ENCODE measurements at places on chromosomes 7 and 10.

- no peak for DNase-seq
Observed at GRCh38 chr10:70234668-70235447, 1.6 kb upstream of the PPA1 start.

DNA sequence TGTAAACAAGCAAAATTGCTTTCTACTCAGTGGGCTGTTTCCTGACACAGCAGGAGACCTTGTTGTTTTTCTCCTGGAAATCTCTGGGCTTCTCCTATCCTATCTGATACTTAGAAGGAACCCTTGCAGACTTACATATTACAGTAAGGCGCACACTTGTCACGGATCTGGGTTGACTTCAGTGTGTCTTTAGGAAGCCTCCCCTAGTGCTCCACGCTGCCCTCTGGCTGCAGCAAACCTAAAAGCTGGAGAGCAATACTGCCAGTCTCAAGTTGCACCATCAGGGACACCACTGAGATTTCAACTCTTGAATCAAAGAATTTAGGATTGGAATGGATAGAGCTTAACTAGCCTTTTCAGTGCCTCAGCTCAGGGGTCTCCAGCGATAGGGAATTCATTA, 495.3 kb downstream of the LRMDA start:
- DNase-seq = no peak

DNA sequence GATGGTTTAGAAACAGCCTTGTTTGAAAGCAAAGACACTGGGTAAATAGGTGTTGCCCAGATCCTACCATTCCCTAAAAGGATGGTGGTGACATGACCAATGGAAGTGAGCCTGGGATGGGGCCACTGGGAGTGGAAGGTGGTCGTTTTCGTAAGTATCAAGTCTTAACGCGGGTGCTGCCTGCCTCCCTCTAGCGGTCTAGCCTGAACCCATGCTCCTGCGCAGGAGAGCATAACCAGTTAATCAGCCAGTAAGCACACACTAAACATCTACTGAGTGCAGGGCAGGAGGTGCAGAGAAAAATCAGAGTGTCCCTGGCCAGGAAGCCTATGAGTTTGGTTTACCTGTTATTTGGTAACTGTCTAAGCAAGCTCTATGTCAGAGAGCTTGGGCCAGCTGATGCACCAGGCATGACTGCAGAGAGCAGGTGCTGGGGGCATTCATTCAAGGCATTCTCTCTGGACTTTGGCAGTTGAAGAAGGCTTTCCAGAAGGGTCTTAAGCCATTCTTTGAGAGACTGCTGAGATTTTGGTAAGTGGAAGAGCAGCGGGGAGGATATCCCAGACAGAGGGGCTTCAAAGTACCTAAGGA, 930 bp downstream of the GARIN1A start:
- no peak for DNase-seq

DNA sequence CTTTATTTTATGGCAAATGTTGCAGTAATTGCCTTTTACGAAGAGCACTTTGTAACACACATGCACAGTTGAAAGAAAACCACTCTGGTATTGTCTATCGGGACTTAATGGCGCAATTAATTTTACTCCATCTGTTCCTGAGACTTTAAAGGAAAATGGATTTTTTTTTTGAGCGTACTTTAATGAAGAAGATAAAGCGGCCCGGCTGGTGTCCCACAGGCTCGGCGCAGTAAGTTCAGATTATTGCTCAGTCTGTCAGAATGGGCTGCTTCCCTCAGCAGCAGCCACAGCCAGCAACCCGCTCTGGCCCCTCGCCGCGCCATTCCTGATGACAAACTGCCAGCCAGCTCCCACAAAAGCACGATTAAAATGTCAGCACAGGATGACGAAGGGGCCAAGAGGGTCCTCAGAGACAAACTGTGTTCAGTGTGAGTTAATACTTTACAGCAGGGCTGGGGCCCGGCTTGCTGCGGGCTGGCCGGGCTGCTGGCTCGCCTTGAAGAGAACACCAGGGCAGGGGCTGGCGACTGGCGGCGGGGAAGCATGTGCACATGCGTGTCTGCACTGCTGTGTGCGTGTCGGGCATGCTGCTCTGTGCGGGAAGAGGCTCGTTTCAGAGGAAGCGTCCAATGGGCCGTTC, 501.0 kb upstream of the GALNT17 start:
- no peak for DNase-seq

GRCh38 chr7:123750389-123751230, 1.8 kb upstream of the WASL start:
- DNase-seq = no peak

DNA sequence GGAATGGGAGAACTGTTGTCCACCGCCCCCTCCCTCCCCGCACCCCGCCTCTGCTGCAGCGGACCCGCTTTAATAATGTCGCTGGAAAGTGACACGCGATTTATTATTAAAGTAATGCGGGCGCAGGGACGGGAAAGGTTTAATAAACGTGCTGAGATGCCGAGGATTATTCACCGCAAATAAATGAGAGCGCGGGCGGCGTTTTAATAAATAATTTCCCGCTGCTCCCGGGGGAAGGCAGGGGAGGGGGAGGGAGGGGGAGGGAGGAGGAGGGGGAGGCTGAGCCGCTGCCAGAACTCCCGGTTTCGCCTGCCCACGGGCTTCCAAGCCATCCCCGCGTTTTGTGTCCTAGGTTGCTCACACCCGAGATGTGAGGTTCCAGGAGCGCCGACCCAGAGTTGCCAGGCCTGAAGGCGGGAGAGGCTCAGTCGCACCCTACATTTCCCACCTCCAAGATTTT, 5.1 kb downstream of the KAZALD1 start:
- DNase-seq = no peak

GRCh38 chr10:131245475-131246059, 66.0 kb downstream of the TCERG1L start:
- no peak for DNase-seq

GRCh38 chr10:31131251-31131650, 99.6 kb upstream of the ZNF438 start:
- DNase-seq = no peak

- no peak for DNase-seq
Observed at GRCh38 chr10:23281044-23281433, 63.6 kb downstream of the C10orf67 start.

DNA sequence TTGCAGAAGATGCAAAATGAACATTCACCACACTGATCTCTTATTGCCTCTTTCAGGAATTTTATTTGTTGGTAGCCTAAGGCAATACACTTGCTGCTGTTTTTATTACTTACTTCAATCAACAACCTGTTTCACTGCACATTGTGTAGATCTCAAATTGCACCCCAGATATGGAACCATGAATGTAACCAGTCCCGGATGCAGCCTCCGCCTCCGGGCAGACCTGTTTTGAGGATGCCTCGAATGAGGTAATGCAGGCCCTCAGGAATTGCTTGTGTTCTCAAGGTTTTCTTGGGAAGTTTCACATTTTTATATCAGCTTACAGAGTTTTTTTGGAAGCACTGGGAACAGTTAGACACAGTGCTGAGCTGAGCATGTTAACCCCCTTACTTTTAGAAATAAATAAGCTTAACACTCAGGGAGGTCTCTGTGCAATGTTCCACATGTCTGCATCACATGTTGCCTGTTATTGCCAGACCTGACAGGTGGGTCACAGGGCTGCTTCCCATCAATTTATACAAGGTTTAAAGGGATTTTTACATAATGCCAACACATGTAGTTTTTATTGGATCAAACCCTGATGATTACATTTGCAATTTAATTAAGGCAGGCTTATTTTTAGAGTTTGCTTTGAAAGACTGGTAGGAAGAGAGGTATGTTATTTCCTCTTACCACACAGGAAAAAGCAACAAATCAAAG, 193.1 kb upstream of the POM121L12 start:
- no peak for DNase-seq

GRCh38 chr10:103040418-103040817, 122.3 kb downstream of the CNNM2 start:
- no peak for DNase-seq

- DNase-seq = peak; percentile 78
Observed at GRCh38 chr10:43595739-43596298, 10.4 kb upstream of the ZNF485 start.

DNA sequence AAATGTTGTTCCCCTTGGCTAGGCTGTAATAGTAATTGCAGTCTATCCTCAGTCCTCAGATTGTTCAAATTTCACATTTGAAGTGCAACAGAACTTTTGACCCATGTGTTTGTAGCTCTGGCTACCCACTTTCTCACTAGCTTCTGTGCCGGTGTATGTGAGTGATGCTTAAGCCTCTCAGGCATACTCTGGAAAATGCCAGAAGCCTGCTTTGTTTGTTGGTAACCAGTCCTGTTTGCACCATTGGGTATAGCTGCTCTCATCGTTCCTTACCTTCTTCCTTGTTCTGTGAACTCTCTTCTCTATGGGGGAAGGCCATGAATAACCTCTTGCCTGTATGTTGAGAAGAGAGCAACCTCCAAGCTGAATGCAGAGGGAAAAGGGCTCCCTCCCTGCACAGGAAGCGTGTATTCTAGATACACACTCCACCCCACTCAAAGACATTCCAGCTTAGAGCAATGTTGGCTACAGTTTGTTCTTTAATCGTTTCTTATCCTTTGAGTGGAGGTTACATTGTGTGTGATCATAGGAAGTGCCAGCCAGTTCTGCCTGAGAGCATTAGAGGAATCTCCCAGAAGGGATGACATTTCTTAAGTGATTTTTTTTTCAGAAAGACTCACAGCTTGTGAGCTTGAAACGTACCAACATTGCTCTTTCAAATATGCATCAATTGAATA, 40.5 kb downstream of the C1QL3 start:
- no peak for DNase-seq

DNA sequence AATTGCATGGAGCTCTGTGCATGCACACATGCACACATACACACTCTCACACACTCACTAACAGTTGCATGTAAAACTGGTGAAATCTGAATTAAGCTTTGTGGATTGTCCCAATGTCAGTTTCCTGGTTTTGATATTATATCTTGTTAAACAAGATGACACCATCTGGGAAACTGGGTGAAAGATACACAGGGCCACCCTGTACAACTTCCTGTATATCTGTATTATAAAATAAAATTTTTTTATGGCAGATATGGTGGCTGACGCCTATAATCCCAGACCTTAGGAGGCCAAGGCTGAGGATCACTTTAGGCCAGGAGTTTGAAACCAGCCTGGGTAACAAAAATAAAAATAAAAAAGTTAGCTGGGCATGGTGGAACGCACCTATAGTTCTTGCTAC, 87.4 kb downstream of the PTPN20 start:
- no peak for DNase-seq

DNA sequence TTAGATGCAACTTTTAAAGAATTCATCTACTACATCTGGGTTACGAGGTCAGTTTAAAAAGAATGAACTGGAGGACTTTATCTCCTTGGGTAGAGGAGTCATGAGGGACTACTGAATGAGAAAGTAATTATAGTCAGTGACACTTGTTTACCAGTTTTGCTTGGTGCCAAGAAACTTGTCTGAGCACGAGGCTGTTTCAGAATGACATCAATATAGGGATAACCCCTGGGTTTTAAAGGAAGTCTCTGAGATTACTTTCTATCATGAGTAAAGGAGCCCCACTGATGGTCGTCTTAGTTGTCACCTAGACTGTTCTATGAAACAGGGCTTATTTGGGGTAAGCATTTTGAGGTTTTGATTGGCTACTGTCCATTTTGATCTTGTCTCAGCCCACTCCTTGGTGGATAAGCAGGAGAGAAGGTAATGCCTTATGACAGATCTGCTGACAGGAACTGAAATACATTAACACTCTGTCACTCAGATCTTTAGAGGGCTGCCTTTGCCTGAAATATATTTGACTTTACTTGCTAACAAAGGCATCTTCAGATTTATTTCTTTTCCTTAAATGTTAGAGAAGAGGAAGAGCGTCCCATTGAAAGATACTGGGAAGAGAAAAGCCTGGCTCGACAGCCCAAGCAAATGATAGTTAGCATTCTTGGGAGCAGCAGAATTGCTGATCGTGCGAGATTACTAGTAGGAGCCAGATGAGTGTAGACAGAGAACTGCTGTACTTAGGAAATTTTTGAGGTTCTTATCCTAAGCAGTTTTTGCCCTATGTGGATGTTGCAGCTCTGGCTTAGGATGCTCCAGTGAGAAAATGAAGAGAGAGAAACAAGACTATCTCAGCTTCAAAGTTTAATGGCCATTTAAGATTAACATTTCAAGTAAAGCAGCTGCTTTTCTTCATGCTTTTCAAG, 299.2 kb upstream of the LRGUK start:
- peak; percentile 24 for DNase-seq

GRCh38 chr10:133466683-133467275, 13.0 kb downstream of the SCART1 start:
- DNase-seq = no peak

- no peak for DNase-seq
Observed at GRCh38 chr7:77430927-77431326, 14.8 kb upstream of the GSAP start.

DNA sequence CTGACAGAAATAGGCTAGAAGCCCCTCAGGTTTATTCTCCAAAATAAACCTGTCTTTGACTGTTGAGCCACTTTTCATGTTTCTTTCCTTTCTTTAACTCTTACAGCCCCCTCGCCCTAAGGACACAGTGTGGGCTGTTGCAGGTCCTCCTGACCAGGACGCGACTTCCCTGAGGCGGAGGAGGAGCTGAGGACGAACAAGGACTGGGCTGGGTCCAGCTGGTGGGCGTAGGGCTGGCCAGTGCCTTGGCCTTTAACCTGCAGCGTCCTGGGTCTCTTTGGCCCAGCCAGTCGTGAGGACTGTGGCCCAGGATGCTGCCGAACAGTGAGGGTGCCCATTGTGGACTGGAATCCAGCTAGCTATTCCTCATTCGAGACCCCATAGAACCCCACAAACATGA, 13.4 kb upstream of the BMS1 start:
- no peak for DNase-seq
